ENCODE measurements at places on chromosomes 7 and 10.

GRCh38 chr10:71779641-71780040 lies 6.3 kb upstream of the VSIR start:
- DNase-seq, result no peak

DNA sequence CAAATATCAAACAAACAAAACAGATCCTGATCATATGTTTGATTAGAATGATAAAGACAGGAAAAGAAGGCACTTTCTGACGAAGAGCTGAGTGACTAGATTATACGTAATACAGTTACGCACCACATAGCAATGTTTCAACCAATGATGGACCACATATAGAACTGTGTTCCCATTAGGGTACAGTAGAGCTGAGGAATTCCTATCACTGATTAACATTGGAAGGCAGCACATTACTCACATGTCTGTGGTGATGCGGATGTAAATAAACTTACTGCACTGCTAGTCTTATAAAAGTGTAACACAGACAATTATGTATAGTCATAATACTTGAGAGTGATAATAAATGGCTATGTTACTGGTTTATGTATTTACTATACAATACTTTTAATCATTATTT lies 98.3 kb downstream of the PTN start:
- no peak for DNase-seq

DNA sequence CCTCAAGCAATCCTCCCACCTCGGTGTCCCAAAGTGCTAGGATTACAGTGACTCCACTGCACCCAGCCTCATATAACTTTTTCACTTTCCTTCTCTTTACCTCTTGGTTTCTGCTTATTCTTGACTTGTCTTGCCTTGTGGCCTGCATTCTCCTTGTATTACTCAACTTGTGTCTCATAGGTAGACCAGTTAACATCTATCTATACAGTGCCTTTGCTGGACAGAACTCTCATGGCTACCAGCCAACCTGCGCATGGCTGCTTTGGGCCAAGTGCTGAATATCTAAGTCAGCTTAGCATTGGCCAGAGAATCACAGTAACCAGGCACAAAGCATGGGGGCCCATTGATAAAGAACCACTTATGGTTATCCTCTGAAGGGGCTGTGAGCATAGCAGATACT lies 42.6 kb upstream of the ZNRF2 start:
- DNase-seq, result no peak

GRCh38 chr10:77673515-77674140 lies 36.0 kb upstream of the KCNMA1 start:
- DNase-seq, result no peak

- no peak for DNase-seq
These were observed 6.3 kb downstream of the CISD1 start for GRCh38 chr10:58275261-58275660.

DNA sequence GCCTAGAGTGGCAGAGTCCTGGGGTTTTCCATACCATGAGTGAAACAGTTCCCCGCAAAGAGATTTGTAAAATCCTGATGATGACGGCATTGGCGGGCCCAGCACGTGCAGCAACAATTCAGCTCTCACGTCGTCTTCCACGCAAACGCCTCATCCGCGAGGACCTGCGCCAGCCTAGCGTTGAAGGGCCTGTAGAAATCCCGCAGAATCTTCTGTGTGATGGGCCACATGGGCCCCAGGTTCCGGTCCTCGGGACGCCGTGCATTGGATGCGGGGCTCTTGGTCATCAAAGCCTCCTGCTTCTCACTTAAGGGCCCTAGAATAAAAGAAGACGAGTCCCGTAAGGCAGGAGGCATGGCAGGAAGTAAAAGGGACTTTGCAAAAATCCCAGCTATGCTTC lies 83.4 kb downstream of the CHST15 start:
- DNase-seq, result no peak

DNA sequence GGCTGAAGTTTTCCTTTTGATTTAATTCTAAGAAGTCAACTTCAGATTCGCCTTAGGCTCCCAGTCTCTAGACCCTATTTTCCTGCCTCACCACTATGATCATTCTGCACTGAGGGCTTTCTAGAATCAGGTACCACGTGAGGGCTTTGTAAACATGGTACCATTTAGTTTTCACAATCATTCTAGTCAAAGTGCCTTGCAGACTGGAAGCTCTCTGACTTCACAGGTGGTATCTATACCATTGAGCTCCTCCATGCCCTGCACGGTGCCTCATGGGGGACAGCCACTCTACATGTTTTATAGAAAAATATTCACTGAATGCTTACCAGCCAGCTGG lies 106.5 kb downstream of the ABLIM1 start:
- no peak for DNase-seq

DNA sequence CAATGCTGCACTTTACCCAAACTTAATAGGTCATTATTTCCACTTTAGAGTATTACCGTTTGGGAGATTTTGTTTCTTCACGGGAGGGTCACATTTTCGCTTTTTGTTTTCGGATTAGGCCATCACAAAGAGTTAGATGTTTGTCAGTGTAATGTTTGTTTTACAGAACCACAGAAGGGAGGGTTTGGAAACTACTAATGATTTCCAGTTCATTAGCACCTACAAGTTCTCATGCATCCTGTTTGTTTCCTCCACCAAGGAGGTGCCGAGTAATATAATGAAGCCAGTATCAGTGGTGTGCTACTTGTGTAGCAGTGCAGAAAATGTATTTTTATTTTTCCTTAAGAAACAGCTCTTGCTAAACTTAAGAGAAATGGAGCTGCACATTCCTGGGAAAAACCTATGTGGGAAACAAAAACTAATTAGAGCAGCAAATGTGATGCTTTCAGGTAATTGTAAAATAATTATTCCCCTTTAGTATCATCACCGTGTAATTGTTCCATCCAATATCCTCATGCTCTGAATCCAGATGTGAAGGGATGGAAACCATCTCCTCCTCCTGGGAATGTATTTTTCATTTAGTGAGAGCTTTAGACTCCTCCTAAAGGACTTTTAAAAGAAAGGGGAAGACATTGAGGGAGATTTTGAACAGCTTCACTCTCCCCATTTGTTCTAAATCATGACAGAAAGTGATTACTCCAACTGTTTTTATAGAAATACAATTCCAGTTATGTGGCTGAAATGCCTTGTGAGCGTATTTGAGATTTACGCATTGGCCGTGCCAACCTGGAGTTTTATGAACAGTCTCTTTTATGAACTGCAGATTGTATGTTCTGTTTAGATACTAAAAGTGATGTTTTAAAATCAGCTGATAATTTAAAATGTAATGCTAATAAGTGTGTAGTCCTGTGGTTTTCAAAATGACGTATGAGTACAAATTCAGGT lies 5.6 kb downstream of the CELF2 start:
- no peak for DNase-seq
